Stimulated activated CD4-positive, alpha-beta T cell treated with anti-CD3 and anti-CD28 coated beads, Interleukin-15, amount 100 ng/mL, for 24 hours (primary cell): ENCODE measurements at places on chromosomes 2 and 18.

DNA sequence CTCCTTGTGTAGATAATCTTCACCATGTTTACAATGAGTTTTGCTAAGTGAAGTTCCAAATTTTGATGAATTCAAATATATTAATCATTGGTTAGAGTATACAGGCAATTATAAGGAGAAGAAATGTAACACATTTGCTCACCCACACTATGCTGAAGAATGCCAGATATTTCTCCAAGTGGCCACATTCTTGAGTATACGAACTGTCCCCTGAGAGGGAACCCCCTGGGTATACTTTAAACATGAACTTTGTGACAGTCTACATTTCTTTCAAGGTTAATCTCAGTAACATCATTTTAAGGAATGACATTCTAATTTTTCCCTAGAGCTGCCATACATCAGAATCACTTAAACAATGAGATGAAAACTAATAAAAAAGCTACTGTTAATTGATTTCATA is 39.8 kb upstream of the CDKL4 start:
- no peak for DNase-seq

- DNase-seq, result no peak
Measured at GRCh38 chr2:13227578-13227977, 510.8 kb downstream of the TRIB2 start.

DNA sequence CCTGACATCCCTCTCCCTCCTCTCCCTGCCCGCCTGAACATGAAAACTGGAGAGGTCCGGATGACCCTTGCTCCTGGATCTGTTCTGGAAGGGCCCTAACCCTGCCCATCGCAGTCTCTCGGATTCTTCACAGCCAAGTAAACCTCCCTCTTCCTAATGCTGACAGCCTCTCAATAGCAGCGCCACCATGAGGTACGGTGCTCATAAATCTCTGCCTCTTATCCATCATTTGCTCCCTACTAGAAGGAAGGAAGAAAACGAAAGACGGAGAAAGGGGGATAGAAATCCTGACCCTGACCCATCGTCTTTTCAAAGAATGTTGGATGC is 257.9 kb downstream of the BCL11A start:
- no peak for DNase-seq

DNA sequence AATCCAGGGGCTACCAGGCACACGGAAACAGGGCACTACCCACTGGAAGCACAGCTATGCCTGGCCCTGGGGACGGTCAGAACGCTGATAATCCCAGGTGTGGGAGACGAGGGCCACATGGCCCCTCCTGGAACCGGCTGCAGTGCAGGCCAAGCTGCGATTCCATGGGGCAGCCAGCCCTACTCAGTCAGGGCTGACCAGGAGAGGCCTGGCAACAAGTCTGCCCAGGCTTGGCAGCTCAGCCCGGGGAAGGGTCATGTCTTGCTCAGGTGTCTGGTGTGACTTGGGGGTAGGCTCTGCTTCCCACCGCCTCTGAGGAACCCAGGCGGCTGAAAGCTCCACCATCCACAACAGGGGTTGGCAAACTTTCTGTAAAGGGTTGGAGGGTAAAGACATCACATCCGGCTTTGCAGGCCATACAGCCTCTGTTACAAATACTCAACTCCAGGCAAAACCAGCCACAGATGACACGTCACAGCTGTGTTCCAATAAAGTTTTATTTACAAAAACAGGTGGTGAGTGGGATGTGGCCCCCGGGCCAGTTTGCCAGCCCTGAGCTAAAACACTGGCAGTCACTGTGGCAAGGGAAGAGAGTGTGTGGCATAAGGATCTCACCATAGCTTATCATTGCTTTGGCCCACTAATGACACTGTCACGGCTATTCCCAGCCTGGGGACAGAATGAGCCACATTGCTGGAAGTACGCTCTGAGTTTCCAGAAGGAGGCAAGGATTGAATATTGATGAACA is 85.2 kb downstream of the NDUFA10 start:
- no peak for DNase-seq

GRCh38 chr2:105806996-105807395 is 62.3 kb downstream of the NCK2 start:
- DNase-seq, result peak; percentile 65

- no peak for DNase-seq
Measured at GRCh38 chr2:152238016-152238415, 62.5 kb upstream of the STAM2 start.

GRCh38 chr2:187054501-187055319 is 205.7 kb upstream of the ZSWIM2 start:
- DNase-seq, result no peak

- DNase-seq, result no peak
Measured at GRCh38 chr2:15729709-15730544, 138.3 kb downstream of the DDX1 start.

DNA sequence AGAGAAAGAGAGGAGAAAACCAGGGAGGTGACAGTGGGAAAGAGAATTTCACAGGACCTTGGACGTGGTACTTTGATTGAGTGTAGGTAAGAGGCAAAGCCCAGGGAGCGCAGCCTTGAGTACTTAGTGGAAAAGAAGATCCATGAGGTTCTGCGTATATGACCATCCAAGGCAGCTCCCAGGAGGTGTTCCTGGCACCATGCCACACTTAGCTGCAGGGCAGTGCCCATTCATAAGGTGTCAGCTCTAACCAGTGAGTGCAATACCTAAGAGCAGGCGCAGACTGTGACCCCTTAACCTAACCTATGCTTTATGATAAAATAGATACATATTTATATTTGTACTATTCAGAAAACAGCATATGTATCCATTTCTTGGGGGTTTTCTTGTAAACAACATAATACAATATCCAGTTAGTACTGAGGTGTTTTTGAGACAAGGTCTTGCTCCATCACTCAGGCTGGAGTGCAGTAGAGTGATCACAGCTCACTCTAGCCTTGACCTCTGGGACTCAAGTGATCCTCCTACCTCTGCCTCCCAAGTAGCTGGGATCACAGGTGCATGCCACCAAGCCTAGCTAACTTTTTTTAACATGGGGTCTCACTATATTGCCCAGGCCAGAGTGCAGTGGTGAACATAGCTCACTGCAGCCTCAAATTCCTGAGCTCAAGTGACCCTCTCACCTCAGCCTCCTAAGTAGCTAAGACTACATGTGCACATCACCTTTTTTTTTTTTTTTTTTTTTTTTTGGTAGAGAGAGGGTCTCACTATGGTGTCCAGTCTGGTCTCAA is 174.6 kb downstream of the GFPT1 start:
- no peak for DNase-seq

GRCh38 chr2:105738658-105739241 is 6.0 kb upstream of the NCK2 start:
- no peak for DNase-seq

GRCh38 chr2:217162533-217162932 is 302.7 kb upstream of the TNP1 start:
- DNase-seq, result peak; percentile 51

DNA sequence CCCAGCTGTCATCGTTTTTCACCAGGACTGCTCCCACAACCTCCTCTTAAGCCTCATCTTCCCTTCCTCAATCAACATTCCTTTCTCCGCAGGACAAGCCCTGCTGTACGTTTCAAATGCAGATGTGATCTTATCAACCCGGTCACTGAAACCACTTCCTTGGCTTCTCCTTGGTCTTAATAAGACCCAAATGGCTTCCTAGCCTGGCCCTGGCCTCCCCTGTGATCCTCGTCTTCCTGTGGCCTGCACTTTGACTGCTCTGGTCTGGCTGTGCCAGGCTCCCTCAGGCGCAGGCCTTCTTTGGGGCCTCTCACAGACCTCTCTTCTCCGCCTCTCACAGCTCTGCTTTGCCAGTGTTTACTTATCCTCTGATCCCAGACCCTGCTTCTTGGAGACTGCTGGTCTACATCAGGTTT is 4.7 kb upstream of the ADNP2 start:
- DNase-seq, result no peak

DNA sequence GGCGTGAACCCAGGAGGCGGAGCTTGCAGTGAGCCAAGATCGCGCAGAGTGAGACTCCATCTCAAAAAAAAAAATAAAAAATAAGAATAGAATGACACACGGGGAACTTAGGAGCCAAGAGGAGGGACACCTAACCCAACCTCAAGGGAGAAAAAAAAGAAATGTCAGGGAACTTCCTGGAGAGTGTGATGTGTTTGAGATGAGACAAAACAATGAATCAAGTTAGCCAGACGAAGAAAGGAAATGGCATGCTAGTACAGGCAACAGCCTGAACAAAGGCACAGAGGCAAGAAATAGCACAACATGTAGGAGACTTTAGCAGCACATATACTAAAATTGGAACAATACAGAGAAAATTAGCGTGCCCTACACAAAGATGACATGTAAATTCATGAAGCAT is 36.7 kb upstream of the PAPOLG start:
- DNase-seq, result no peak

DNA sequence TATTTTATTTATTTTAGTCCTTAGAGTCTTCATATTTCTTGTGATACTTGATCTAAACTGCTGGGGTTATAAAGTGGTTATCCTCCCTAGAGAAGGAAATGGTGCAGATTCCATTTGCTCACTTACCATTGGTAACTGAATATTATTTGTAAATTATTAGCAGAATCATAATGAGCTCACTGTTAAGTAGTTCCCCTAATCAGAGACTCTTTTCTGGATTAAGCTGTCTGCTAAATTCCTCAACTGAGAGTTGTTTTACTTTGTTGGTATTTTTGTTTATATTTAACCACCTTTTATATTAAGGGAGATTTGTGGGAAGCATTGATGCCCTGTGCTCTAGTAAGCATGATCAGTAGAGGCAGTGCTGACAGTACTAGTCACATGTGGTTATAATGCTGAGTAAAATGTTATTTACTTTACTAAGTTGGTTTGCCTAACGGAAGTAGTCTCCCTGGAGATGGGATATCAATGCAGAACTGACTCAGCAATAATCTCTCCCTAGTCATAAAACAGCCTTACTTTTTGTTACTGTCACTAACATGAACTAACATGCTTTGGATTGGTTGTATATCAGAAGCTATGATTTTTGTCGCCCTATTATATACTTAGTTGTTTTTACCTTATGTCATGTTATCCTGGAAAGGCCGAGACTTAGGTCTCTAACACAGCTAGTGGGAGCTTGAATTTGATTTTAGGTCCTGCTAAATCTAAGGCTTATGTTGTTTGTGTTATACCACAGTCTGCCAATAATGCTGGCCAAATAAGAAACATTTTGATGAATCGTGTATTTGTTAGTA is 166.7 kb downstream of the MCFD2 start:
- DNase-seq, result no peak
